IMR-90 (cell line): ENCODE measurements at places on chromosomes 16 and 17. TPM values are rescaled to one million over a fixed set of nuclear protein-coding genes. Genes with fewer than 3 reads are reported as not detected.

- no peak for DNase-seq
These were observed 195.2 kb downstream of the PARN start for GRCh38 chr16:14434860-14435259.

The PDE6G gene
- total RNA-seq = not detected in 2 replicates

The COG7 gene
- total RNA-seq = 25.6 and 28.5 TPM in 2 replicates

DNA sequence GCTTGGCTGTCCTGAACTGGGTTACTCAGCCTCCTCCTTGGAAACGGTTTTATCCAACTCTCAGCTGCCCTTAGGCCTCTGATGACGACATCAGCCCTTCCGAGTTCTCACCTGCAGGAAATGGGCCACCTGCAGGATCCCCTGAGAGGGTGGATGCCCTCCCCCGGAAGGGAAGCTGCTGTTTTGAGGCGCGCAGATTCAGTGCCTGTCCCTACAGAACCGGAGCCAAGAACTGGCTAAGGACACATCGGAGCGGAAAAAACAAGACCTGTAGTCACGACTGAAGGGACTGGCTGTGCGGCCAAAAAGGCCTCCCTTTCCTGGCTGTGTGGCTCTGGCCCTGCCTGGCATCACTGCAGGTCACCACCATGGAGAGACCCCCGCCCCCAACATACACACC, 11.7 kb upstream of the C16orf95 start:
- DNase-seq = no peak

- DNase-seq = no peak
These were observed 85.0 kb upstream of the ZNF750 start for GRCh38 chr17:82924812-82925211.

The FLII gene
- total RNA-seq = 258 and 263 TPM in 2 replicates

GRCh38 chr17:8781776-8782175, 17.4 kb downstream of the MFSD6L start:
- no peak for DNase-seq

DNA sequence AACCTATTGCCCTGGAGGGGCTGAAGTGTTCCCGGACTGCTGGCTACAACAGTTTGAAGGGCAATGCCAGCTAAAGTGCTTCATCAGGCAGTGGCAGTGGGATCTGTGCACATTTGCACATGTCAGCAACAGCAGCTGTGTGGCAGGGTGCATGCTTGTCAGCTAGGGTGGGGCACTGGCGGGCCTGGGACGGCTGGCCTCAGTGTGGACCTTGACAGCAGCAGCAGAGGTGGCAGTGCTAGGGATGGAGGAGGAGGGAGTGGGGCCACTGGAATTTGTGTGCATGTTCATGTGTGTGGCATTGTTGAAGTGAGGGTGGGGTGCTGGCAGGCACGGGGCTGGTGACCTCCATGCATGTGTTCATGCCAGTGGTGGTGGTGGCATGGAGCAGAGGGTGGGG, 203.3 kb upstream of the HS3ST4 start:
- no peak for DNase-seq
